Fibroblast of skin of right quadriceps (primary cell): ENCODE measurements at places on chromosomes 6 and 20.

GRCh38 chr6:39617026-39617425, 108.2 kb downstream of the KIF6 start:
- DNase-seq = no peak

GRCh38 chr6:165621940-165622339, 41.1 kb downstream of the PDE10A start:
- DNase-seq = no peak

DNA sequence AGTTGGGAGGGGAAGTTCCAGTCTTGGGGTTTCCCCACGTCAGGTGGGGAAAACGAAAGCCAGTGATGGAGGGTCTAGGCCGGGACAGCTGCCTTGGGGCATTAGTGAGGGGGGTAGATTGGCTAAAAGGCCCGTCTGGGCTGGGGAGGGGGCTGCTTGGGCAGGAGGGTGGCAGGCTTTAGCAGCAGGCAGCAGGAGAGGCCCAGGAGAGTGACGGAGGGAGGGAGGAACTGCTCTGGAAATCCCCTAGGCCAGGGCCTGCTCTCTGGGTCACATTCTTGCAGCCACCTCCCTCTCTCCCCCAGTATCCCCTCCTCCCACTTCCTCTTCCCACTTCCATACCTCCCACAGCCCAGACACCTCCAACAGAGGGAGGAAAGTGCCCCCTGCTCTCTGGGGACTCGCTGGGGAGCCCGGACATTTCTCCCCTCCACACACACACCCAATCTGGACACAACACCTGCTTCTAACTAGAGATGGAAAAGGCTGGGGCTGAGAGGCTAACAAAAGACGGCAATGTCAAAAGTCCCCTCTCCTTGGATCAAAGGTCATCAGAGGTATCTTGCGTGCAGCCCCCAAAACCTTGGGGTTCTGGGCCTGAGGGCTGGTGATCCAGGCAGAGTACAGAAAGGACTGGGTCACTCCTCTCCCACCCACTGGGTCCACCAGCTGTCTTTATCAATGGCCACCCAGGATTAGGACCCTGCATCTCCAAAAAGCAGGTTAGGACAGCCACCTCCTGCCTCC, 1.8 kb downstream of the NFKBIE start:
- DNase-seq = no peak

DNA sequence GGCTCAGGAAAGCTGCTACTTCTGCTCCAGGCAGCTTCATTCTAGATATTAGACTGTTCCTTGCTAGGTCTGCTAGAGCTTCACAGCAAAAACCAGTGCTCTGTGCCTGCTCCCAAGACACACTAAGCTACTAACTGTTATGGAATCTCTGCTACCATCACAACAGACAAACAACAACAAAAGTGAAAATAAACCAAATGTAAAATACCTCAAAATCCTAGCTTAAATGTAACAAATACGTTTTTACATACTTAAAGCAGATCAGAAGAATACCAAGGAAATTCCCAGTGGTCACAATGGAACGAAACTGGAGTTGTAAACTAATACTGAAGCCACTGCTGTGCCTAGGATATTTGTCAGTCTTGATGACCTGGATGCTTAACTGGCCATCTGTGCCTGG, 84.6 kb upstream of the EZR start:
- no peak for DNase-seq

DNA sequence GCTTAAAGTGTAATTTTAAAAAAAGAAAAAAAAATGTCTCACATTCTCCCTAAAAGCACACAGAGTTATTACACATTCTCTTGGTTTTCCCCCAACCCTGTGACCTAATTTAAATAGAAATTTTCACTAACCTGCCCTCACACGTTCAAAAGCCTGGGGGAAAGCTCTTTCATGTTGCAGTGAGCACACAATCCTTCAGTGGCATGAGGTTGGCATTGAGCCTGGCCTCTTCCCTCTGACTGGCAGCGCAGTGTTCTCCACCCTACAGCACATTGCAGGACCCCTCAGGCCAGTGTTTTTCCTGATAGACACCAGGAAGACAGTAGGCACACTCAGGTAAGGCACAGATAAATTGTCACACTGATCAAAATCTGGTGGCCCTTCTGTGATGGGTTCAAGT, 34.1 kb downstream of the TNFRSF21 start:
- no peak for DNase-seq

GRCh38 chr20:48310305-48310704, 517.5 kb downstream of the PREX1 start:
- no peak for DNase-seq

- peak; percentile 74 for DNase-seq
These were observed 119.6 kb downstream of the KIF13A start for GRCh38 chr6:17867880-17868279.

- no peak for DNase-seq
These were observed 430.1 kb upstream of the SLC35B3 start for GRCh38 chr6:8865451-8865850.

DNA sequence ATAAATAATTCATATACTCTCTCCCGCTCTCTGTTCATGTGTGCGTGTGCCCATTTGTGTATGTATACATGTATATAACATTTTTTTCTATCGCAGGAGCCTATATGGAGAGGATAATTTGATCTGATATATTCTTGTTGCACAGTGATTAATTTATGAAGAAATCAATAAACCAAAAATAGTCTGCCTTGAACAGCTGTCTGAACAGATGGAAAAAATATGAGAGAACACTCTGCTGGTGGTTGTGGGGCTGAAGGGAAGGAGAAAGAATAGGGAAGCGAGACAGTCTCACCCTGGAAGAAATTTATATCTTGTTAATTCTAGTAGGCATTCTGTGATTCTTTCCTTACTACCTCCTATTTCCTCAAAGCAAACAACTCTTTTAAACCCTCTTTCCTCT, 96.6 kb upstream of the B3GAT2 start:
- DNase-seq = no peak

GRCh38 chr6:33683576-33684427, 27.7 kb downstream of the UQCC2 start:
- no peak for DNase-seq

DNA sequence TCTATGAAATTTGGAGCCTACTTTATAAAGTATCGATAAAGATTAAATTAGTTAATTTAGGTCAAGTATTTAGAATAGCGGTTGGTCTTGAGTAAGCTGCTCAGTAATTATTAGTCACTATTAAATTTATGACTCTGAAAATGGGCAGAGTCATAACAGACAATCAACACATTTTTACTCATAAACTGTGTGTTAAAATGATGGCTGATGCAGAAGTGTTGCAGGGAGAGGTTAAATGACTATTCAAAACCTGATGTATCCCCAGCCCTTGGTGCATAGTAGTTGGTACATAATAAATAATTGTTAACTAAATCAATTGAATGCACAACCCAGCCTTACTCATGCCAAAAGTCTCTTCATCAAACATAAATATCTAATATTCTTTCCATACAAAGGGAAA, 30.6 kb downstream of the HIVEP2 start:
- DNase-seq = no peak

DNA sequence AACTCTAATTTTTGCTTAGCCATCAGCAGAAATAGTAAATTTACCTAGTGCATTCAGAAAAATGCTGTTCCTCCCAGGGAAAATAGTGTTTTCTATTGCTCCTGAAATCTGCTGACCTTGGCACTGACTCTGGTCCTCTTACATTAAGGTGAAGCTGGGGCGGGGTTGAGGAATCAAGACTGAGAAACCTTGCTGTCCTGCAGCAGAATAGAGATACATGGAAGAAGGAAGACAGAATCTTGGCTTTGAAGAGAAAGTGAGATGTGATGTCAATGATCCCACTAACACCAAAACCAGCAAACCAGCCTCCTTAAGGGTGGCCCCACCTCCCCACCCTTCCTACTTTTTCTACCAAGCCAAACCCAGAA, 840 bp upstream of the LY86 start:
- DNase-seq = no peak

GRCh38 chr20:50673466-50674137, 17.7 kb downstream of the RIPOR3 start:
- DNase-seq = no peak

GRCh38 chr6:15551262-15551661, 111.6 kb downstream of the DTNBP1 start:
- no peak for DNase-seq

GRCh38 chr20:47799116-47799715, 13.9 kb upstream of the SULF2 start:
- no peak for DNase-seq

GRCh38 chr20:34047010-34047687, 53.4 kb downstream of the RALY start:
- DNase-seq = no peak

DNA sequence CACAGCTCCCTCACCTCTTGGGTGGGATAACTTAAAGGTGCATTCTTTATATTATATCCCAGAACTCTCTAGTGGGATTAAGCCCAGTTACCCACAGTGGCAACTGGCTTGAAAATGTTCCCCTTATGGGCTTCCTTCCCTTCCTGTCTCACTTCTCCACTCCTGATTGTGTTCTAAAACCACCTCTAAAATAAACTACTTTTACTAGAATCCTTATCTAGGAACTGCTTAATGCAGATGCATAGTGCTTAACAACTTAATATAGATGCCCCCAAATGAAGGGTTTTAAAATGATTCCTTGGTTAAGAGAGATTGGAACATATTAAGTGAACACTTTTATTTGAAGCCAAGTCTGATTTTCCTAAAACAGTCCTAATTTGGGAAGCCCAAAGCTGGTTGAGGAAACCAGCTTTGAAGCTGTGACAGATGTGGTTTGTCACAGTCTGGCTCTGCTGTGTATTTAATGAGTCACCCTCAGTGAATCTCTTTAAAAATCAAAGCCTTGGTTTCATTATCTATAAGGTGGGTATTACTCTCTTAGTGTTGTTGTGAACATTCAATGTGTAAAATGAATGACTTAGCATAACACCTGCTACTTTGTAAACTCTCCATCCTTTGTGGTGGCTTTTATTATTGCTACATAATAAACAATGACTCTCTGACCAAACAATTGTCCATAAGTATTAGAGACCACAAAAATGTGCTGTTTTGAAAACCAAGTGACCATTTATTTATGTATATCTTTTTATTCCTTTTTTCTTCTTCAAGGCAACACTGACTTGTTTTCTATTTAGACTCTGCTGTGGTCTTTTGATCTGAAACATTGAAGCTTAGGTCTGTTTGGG, 24.4 kb downstream of the PLCB1 start:
- peak; percentile 25 for DNase-seq

- no peak for DNase-seq
These were observed 127.5 kb downstream of the RIN2 start for GRCh38 chr20:19885594-19885938.

GRCh38 chr20:20530428-20531151, 162.7 kb downstream of the INSM1 start:
- no peak for DNase-seq

GRCh38 chr20:34334654-34335407, 28.2 kb upstream of the ITCH start:
- DNase-seq = no peak

DNA sequence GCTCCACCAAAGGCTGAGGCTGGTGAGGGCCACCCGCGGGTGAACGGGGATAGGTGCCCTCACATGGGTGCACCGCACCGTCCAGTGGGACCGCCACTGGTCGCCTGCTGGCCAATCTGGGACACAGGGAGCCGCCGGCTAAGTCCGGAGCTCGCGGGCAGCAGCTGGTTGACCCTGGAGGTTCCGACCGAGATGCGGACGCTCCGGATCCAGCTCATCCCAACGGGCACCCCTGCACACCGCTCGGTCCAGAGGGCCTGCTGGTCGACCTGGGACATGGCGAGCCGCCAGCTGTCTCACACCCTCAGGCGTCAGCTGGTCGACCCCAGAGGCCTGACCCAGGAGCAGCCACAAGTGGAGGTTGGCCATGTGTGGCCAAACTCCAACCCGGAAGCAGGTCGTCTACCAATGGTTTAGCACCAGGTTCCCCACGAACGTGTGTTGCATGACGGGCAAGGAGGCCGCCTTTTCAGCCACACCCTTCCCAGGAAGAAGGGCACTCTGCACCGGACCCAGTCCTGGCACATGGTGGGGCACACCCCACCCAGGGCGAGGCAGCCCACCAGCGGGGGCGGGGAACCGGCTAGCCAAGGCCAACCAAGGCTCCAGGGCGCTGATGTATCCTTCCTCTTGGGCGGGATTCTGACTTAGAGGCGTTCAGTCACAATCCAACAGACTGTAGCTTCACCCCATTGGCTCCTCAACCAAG, 746.0 kb upstream of the DEFB115 start:
- no peak for DNase-seq

DNA sequence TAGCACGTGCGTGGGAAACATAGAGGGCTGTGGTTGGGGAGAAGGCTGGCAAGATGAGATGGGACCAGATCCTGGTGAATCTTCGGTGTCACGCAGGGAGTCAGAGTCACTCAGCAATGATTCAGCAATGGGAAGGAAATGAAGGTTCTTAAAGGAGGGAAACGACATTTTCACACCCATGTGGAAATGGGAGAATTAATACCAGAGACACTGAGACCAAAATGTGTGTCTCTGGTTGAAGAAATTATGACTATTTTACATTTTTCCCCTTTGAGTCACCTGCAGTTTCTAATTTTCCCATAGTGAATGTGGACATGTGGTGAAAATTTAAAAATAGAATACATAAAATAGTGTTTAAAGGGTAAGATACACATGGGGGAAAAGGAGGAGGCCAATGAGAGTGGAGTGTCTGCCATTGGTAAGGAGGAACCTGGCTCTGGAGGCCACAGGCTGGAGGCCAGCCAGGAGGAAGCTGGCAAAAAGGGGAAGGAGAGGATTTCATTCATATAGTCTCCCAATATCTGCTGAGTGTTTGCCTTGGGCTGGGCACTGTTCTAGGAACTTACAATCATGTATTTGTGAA, 17.5 kb downstream of the NRN1 start:
- peak; percentile 94 for DNase-seq

- peak; percentile 66 for DNase-seq
These were observed 88.4 kb downstream of the HFE start for GRCh38 chr6:26175428-26176181.

DNA sequence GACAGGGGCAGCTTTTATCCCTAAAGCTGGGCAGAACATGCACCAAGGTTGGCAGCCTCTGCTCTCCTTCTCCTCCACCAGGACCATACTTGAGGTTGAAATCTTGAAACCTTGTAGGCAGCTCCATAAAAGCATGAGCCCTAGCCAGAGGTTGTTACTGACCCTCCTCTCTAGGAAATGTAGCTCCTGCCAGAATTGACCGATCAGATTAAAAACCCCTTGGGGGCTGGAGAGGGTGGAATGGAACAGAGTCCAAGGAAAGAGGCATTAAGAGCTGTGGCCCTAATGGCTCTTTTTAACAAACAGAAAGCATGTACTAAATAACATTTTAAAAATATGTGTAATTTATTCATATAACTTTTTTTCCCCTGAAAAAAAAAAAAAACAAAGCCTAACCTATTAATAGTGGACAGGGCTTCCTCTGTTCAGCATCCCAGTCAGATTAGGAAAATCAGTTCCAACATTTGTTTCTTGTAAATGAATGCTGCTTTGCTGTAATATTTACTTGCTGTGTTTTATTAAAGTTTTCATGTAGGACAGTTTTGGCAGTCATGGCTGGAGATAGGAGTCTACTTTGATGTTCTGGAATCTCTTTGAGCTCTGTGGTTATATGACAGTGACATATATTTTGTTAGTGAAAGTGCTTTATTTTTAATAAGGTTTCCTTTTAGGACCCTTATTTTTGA, 41.3 kb downstream of the MTHFD1L start:
- no peak for DNase-seq
